NCI-H1092 treated with DMSO at 0.1 percent for 48 hours (cell line): ENCODE measurements at places on chromosomes 11 and 22.

DNA sequence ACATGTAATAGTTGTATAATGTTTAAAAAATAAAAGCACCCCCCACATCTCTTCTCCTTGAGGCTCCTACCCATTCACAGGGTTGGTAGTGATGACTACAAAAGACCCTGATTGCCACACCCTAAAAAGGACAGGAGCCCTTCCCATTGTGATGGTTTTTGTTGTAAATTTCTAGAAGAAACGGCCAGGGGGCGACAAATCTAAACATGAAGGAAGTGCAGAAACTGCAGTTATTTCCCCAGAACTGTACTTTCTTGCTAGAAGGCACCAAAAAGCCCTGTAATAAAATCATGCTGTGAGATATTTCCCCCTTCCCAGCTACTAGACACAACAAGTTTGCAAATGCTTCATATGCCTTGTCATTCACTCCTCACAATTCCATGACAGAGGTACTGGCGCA, 10.8 kb downstream of the PRR5L start:
- DNase-seq = no peak

DNA sequence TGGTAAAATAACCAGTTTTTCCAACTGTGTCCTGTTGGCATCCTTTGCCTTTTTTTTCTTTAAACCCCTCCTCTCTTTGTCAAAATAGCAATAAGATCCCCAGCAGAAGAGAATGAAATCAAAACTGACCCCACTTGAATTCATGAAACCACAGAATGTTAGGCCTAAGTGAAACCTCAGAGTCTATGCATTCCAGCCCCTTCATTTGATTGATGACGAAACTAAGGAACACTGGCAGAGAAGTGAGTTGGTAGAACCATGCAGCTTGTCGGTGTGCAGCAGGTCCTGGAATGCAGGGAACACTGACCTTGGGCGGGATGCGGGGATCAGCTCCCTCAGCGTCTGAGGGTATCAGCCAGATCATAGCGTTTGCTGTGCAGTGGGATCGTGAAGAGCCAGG, 57.5 kb downstream of the GRK3 start:
- no peak for DNase-seq

DNA sequence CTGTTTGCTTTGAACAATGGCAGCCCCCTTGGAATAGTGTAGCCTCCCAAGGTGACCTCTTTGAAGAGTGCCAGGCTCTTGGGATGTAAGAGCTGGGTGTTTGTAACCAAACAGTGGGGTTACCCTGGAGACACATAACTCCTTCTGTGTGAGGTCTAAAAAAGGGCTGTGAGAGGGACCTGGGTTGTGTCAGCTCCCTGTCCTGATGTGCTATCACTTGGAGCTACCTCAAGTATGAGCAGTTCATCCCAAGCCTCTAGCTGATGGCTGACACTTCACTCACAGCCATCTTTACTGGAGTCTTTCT, 40.2 kb downstream of the TSPAN18 start:
- no peak for DNase-seq

DNA sequence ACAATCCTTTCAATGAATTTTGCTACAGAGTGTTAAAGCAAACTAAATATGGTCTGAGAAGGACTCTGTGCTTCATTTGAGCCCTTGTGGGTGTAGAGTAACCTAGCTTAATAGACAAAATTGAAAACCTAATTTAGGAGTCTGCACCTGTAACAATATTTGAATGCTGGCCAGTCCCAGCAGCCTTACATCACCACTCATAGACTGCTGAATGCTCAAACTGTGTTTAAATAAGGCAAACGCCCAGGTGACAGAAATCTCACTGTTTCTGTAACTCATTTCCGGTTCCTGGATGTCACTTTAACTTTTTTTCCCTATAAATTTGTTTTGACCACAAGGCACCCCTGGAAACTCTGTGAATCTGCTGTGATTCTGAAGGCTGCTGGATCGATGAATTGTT, 45.5 kb upstream of the GLYATL1B start:
- DNase-seq = peak; percentile 64

DNA sequence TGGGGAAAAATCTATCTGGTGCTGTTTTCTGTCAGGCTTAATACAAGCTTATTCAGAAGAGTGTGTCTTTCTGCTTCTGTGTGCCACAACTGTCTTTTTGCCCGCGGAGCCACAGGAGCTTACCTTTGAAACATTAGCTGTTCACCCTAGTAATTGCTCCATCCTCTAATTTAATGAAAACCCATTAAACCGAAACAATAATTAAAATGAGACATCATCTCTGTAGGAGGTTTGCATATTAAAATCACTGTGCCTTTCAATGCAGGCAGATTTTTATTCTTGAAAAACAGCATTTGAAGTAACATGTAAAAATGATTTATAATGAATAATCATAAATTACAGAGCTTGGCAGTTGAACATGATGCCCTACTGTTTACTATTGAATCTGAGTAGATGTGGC, 102.3 kb downstream of the NELL1 start:
- DNase-seq = no peak

- no peak for DNase-seq
Measured at GRCh38 chr11:59678118-59678812, 9.4 kb upstream of the PATL1 start.
